ENCODE measurements at places on chromosomes 1 and 21.

GRCh38 chr1:102084771-102085535, 88.2 kb upstream of the OLFM3 start:
- DNase-seq: no peak

DNA sequence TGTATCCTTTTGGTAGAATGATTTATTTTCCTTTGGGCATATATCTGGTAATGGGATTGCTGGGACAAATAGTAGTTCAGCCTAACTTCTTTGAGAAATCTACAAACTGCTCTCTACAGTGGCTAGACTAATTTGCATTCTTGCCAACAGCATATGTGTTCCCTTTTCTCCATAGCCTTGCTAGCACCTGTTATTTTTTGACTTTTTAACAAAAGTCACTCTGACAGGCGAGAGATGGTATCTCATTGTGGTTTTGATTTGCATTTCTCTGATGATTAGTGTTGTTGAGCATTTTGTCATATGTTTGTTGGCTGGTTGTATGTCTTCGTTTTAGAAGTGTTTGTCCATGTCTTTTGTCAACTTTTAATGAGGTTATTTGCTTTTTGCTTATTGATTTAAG, 99.8 kb downstream of the UCK2 start:
- DNase-seq: no peak

DNA sequence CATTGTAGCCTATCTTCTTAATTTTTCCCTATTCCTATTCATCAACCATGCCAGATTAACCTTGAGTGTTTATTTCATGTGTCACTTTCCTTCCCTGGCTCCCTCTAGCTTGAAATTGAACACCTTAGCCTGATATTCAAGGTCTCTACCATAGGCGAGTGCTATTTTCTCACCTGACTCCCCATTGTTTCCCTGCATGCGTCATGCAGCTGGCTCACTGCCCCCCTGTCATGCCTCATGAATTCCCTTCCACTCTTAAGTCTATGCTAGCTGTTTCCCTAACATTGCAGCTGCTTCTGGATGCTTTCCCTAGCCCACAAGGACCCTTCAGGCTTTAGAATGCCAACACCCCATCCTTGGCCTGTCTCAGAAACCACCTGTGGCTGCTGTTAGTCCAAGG, 56.7 kb upstream of the CD1D start:
- no peak for DNase-seq

DNA sequence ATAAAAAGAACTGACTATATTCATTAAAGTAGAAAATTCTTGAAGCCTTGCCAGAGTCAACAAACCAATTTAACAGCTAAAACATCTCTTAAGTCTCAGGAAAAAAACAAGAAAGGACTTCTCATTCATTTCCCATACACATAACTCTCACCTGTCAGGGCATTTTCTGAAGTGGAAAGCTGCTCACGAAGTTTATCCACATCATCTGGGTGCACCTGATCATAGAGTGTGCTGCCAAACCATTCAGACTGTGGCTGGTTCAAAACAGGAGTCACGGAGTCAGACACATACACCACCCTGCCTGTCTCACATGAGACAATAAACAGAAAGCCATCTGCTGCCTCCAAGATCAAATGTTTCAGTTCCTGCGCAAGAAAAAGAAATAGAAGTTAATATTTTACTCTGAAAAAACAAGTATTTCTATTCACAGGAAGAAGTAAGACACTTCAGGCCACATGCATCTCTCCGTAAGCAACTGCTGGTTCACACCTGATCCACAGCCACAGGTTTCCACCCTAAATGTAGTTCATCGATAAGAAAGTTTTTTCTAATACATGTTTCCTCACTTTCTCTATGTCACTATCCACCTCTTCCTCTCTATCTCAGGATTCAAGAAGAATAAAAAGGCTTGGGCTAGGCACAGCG, 28.2 kb upstream of the CTSK start:
- no peak for DNase-seq

- no peak for DNase-seq
Measured at GRCh38 chr1:67193704-67194103, 27.4 kb downstream of the IL23R start.

GRCh38 chr1:79304131-79304530, 297.6 kb upstream of the ADGRL4 start:
- DNase-seq: no peak

DNA sequence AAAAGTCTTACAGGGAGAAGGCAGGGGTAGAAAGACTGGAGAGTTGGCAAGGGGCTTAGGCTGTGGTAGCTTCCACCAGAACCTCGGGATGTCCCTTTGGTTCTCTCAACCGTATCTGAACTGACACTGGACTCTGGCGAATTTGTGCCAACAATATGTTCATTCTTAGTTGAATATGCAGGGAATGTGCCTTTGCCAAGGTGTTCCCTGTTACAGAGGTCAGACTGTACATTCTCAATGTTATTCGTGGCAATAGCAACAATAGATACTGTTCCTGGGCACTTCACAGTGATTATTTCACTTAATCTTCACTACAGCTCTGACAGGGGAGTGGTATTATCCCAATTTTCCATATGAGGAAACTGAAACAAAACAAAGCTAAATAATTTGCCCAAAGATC, 51.5 kb upstream of the RAB3GAP2 start:
- no peak for DNase-seq

- DNase-seq: no peak
Measured at GRCh38 chr1:25773441-25774125, 26.4 kb upstream of the SELENON start.

DNA sequence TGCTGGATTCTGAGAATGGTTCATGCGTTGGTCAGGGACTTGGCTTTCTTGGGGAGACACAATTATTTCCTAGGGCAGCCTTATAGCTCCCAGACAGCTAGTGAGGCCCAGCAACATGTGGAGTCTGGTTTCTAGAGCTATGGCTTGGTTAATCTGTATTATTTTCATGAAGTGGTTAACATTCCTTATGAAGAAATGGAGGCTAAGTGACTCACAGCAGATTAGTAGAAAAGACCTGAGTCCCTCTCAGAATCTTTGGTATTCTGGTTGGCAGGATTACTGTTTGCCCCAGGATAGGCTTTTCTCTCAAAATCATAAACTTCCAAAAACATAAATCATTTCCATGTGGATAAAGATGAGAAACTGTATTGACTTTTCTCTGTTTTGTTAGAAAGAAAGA, 42.3 kb downstream of the DUSP10 start:
- DNase-seq: no peak

- no peak for DNase-seq
Measured at GRCh38 chr1:81950591-81951244, 150.0 kb downstream of the ADGRL2 start.

- DNase-seq: no peak
Measured at GRCh38 chr1:29650476-29650875, 414.2 kb downstream of the PTPRU start.

GRCh38 chr21:25506887-25507286, 100.4 kb downstream of the MRPL39 start:
- DNase-seq: no peak

DNA sequence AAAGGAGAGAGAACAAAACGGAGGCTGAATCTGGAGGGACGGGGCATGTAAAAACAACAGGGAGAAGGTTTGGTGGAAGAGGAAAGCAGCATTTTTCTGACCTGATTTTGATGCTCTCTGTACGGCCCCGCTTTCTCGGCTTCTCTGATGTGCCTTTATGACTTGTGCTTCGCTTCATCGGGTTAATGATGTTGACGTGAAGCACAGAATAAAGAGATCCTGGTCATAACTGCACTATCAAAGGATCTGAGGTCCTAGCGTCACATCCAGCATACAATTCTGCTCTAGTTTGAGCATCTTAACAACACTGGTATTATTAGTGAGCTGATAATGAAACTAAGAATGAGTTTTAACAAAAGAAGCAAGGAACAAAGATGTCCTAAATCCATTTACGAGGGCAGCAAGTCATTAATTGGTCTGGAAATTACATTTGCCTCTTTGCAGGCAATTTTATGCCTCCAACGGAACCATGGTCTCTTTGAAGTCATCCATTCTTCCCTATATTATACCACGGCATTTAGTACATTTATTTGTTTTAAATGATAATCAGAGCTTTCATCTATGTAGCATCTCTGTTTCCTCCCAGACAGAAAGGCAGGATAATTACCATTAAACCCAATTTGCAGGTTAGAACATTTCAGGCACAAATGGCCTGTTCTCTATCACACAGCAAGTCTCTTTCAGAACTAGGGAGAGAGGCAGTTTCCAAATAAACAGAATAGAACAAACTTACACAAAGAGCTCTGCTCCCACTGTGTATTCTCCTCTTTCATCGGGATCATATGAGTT, 45.3 kb upstream of the B3GALNT2 start:
- no peak for DNase-seq

GRCh38 chr1:25843483-25843882, 15.8 kb downstream of the AUNIP start:
- DNase-seq: no peak

DNA sequence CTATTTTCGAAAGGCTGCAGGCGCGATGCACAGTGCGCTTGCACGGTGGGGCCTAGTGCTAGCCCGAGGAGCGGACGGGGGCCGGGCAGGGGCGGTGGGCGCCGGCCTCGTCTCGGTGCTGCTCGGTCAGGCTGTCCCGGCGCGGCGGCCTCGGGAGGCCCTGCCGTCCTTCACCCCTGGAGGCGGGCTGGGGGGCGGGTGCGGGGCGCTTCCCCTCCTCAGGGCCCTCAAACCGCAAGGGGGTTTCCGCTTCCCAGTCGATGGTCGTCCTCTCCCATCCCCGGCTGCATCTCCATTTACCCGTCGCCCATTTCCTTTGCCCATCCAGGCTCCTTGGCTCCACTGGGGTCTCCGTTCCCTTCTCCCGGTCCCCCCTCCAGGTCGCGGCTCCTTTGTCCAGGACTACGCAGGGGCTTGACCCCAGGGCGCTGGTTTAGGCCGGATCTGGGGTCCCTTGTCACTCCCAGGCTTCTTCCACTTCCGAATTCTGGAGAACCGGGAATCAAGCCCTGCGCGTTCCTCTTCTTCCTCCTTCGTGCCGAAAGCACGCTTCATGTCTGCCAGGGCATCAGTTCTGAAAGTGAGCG, 196.3 kb upstream of the LMO4 start:
- no peak for DNase-seq

- no peak for DNase-seq
Measured at GRCh38 chr1:46449223-46450159, 40.1 kb upstream of the DMBX1 start.

All from activated CD8-positive, alpha-beta memory T cell treated with anti-CD3 and anti-CD28 coated beads for 1 hour (primary cell).